Natural killer cell (primary cell): ENCODE measurements at places on chromosomes 5 and 9. TPM values are rescaled to one million over a fixed set of nuclear protein-coding genes. Genes with fewer than 3 reads are reported as not detected.

DNA sequence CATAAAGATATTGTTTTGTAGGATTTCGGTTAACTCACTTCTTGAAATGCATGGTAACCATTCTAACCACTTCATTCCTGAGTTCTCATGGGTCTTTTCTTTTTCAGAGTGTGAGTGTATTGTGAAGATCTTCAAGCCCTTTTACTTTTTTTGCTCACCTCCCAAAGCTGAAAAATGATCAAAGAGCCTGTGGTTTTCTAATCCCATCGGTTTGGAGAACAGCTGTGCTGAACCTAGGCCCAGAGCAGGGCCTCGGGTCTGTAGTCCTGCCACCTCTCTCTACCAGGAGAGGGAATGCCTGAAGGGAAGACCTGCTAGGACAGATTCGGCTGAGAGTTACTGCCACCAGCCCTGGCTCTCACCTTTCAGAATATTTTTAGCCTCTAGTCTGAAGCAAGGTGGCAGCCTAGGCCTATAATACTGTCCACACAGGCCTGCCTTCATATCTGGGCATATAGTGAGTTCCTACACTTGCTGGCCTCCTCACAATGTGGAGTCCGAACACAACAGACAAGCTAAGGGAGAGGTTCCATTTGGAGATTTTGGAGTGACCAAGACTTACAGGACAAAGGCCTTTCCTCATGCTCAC lies 13.8 kb downstream of the RGMB start:
- H3K36me3 ChIP-seq, result no peaks in the 10 kb centered on the region
- H3K4me1 ChIP-seq, result no peaks in the 10 kb centered on the region
- H3K27me3 ChIP-seq, result no peaks in the 10 kb centered on the region
- no peak for DNase-seq
- no peak overlapping the region for H3K27ac ChIP-seq
- no peak overlapping the region for H3K4me3 ChIP-seq

GRCh38 chr9:121169094-121169601 lies 32.5 kb downstream of the RAB14 start:
- no peak overlapping the region for H3K4me3 ChIP-seq
- no peaks in the 10 kb centered on the region for H3K27me3 ChIP-seq
- H3K36me3 ChIP-seq, result peaks cover 91% of the 10 kb centered on the region
- no peak overlapping the region for H3K27ac ChIP-seq
- H3K4me1 ChIP-seq, result no peaks in the 10 kb centered on the region
- DNase-seq, result peak; percentile 61

GRCh38 chr9:105416840-105417239 lies 31.0 kb upstream of the FSD1L start:
- no peak overlapping the region for H3K4me3 ChIP-seq
- no peaks in the 10 kb centered on the region for H3K36me3 ChIP-seq
- DNase-seq, result no peak
- no peak overlapping the region for H3K27ac ChIP-seq
- no peaks in the 10 kb centered on the region for H3K4me1 ChIP-seq

GRCh38 chr9:12329623-12329985 lies 363.6 kb upstream of the TYRP1 start:
- no peak overlapping the region for H3K27ac ChIP-seq
- H3K4me1 ChIP-seq, result no peaks in the 10 kb centered on the region
- H3K36me3 ChIP-seq, result no peaks in the 10 kb centered on the region
- H3K27me3 ChIP-seq, result no peaks in the 10 kb centered on the region
- DNase-seq, result no peak

DNA sequence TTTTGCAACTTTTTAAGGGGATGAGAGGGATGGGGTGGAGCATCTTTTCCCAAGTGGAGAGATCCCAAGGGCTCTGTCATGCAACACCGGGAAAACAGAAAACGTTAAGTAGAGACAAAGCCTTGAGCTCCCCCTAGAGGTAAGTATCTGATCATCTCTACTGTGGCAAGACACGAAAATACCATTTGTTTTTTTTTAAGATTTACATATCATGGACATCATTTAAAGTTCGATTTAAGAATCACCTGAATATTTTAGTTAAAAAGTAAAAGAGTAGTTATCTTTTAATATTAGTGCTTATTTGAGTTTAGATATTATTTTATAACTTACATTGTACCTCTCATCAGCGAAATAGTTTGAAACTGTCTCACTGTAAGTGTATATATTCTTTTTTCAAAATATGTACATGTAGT lies 200.4 kb downstream of the LRRC70 start:
- peaks cover 3% of the 10 kb centered on the region for H3K4me1 ChIP-seq
- no peak overlapping the region for H3K4me3 ChIP-seq
- no peak for DNase-seq
- no peaks in the 10 kb centered on the region for H3K27me3 ChIP-seq
- H3K36me3 ChIP-seq, result no peaks in the 10 kb centered on the region

GRCh38 chr9:74414325-74414724 lies 82.8 kb upstream of the RORB start:
- no peaks in the 10 kb centered on the region for H3K4me1 ChIP-seq
- DNase-seq, result no peak
- no peaks in the 10 kb centered on the region for H3K36me3 ChIP-seq
- H3K27ac ChIP-seq, result no peak overlapping the region

DNA sequence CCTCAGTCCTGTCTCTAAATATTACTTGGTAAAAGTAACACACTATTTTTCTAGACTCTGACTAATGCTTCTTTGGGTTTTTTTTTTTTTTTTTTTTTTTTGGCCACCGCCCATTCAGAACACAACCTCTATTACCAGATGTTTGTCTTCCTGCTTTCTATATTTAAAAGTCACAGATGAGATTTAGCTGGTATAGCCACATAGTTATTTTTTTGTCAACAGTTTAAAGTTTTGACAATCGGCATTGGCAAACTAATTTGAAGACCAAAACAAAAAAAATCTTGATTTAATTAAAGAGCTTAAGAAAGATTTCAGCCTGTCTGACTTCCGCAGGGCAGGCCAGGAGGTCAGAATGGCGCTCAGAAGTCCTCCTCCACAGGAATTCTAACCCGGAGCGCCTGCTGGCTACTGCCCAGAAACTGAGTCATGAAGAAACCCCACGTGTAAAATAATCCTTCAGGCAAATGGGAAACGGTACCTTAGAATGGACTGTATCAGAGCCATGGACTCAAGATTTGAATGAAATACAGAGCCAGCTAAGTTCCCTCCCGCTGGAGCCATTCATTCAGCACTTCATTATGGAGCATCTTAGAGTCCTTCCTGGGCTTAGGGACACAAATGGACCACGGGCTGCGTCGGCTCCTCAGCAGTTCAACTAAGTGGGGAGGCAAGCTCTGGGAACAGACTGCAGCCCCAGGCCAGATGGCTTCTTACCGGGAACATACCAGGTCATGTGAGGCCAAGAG lies 55.6 kb downstream of the PTPDC1 start:
- H3K4me1 ChIP-seq, result no peaks in the 10 kb centered on the region
- no peak overlapping the region for H3K4me3 ChIP-seq
- H3K36me3 ChIP-seq, result no peaks in the 10 kb centered on the region
- no peak for DNase-seq

- H3K27ac ChIP-seq, result no peak overlapping the region
- DNase-seq, result no peak
- no peaks in the 10 kb centered on the region for H3K36me3 ChIP-seq
- no peak overlapping the region for H3K4me3 ChIP-seq
- H3K4me1 ChIP-seq, result no peaks in the 10 kb centered on the region
- peaks cover 32% of the 10 kb centered on the region for H3K27me3 ChIP-seq
These were observed 135.6 kb downstream of the FOXD1 start for GRCh38 chr5:73312872-73313510.

DNA sequence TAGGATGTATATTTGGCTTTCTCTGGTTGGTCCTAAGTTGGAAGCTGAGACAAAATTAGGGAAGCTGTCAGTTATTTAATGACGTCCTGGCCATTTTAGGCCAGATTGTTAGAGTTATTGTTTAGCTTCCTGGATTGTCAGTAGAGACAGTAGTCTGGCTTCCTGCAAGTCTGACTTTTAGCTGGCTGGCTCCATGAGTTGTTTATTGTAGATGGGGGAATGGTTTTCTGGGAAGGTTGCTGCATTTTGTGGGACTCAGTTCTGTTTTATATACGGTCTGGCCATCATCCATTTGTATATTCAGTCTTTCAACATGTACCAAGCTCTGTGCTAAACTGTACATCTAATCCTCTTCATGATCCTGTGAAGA lies 68.3 kb downstream of the SGCD start:
- no peak for DNase-seq
- no peaks in the 10 kb centered on the region for H3K27me3 ChIP-seq
- no peaks in the 10 kb centered on the region for H3K36me3 ChIP-seq
- no peak overlapping the region for H3K27ac ChIP-seq

- no peak overlapping the region for H3K4me3 ChIP-seq
- H3K4me1 ChIP-seq, result no peaks in the 10 kb centered on the region
- no peak overlapping the region for H3K27ac ChIP-seq
- DNase-seq, result no peak
- H3K27me3 ChIP-seq, result no peaks in the 10 kb centered on the region
These were observed 42.9 kb downstream of the LRRTM2 start for GRCh38 chr5:138832218-138832617.

GRCh38 chr5:32258424-32258823 lies 54.3 kb downstream of the MTMR12 start:
- H3K27me3 ChIP-seq, result no peaks in the 10 kb centered on the region
- no peak overlapping the region for H3K27ac ChIP-seq
- H3K4me3 ChIP-seq, result no peak overlapping the region
- no peak for DNase-seq
- peaks cover 70% of the 10 kb centered on the region for H3K36me3 ChIP-seq

- H3K4me3 ChIP-seq, result peak overlapping the region; percentile 73
- peak overlapping the region; percentile 98 for H3K27ac ChIP-seq
- no peak for DNase-seq
- H3K27me3 ChIP-seq, result no peaks in the 10 kb centered on the region
These were observed 464 bp downstream of the GDF9 start for GRCh38 chr5:132865668-132866341.

- DNase-seq, result no peak
- H3K36me3 ChIP-seq, result no peaks in the 10 kb centered on the region
- H3K4me1 ChIP-seq, result no peaks in the 10 kb centered on the region
These were observed 116.0 kb upstream of the MAN2A1 start for GRCh38 chr5:109573766-109574165.

DNA sequence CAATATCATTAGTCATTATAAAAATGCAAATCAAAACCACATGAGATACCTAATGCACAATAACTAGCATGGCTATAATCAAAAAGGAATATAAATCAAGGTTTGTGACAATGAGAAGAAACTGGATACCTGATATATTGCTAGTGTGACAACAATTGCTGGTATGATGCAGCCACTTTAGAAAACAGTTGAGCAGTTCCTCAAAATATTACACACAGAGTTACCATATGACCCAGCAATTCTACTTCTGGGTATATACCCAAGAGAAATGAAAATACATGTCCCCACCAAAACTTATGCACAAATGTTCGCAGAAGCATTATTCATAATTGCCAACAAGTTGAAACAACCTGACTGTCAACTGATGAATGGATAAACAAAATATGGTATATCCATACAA lies 339.7 kb upstream of the POU5F2 start:
- H3K4me3 ChIP-seq, result no peak overlapping the region
- no peaks in the 10 kb centered on the region for H3K4me1 ChIP-seq
- no peak overlapping the region for H3K27ac ChIP-seq
- H3K27me3 ChIP-seq, result no peaks in the 10 kb centered on the region
- DNase-seq, result no peak

DNA sequence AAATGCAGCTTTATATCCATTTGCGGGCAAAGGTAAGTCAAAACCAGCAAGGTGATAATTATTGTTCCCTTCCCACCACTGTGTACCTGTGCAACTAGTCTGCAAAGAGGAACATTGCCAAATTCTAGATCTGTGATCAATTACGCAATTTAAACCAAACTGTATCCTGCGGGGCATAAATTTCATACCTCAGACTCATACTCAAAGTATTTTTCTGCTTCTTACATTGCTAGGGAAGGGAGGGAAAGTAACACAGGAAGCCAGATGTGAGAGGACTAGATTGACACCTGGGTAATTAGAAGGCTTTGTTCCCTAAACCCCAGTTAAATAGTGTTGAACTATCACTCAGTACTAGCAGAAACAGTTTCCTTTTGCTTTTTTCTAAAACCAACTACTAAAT lies 240.2 kb upstream of the ZNF608 start:
- no peaks in the 10 kb centered on the region for H3K27me3 ChIP-seq
- H3K36me3 ChIP-seq, result no peaks in the 10 kb centered on the region
- no peak overlapping the region for H3K4me3 ChIP-seq
- no peaks in the 10 kb centered on the region for H3K4me1 ChIP-seq

GRCh38 chr5:67317603-67318002 lies 121.0 kb upstream of the CD180 start:
- DNase-seq, result no peak
- no peaks in the 10 kb centered on the region for H3K36me3 ChIP-seq
- no peaks in the 10 kb centered on the region for H3K4me1 ChIP-seq
- no peak overlapping the region for H3K4me3 ChIP-seq
- H3K27ac ChIP-seq, result no peak overlapping the region
- H3K27me3 ChIP-seq, result no peaks in the 10 kb centered on the region

GRCh38 chr9:75333624-75334023 lies 245.3 kb downstream of the OSTF1 start:
- H3K27ac ChIP-seq, result no peak overlapping the region
- DNase-seq, result no peak
- no peak overlapping the region for H3K4me3 ChIP-seq
- no peaks in the 10 kb centered on the region for H3K4me1 ChIP-seq
- H3K27me3 ChIP-seq, result no peaks in the 10 kb centered on the region

EQTN gene
- not detected for total RNA-seq

ZNG1F gene
- 8.3 TPM for total RNA-seq

PKD2L2 gene
- total RNA-seq, result not detected

TAF11L5 gene
- not detected for total RNA-seq

CAVIN4 gene
- total RNA-seq, result 0.41 TPM

AK8 gene
- 0.21 TPM for total RNA-seq
